ENCODE measurements at places on chromosomes 3 and 15.

DNA sequence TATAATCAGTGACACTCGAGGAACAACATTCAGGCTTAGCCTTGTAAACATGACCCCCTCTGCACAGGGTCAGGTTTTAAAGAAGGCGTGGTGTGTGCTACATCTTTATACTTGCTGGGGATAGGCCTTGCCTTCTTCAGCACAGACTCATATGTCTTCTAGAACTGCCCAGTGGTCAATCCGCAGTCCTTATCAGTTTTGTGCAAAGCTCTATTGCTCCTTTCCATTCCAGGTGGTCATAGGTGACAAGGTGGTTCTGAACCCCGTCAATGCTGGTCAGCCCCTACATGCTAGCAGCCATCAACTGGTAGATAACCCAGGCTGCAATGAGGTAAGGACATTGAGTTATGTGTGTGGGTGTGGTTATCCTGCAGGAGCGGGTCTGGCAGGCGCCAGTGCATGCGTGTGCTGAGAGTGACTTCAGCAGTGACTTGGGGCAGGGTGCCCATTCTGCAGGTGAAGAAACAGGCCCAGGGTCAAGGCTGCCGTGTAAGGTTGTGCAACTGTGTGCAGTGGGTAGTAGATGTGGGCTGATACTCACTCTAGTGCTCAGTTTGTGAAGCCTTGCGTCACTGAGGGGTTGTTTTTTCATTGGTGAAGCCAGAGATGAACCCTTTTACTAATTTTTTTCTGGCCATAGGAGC lies 150.9 kb downstream of the ITPR1 start:
- no peak for DNase-seq

GRCh38 chr3:183478501-183478900 lies 50.1 kb upstream of the MCF2L2 start:
- peak; percentile 56 for DNase-seq

- DNase-seq = peak; percentile 49
Measured at GRCh38 chr3:194999491-194999890, 271.5 kb downstream of the XXYLT1 start.

DNA sequence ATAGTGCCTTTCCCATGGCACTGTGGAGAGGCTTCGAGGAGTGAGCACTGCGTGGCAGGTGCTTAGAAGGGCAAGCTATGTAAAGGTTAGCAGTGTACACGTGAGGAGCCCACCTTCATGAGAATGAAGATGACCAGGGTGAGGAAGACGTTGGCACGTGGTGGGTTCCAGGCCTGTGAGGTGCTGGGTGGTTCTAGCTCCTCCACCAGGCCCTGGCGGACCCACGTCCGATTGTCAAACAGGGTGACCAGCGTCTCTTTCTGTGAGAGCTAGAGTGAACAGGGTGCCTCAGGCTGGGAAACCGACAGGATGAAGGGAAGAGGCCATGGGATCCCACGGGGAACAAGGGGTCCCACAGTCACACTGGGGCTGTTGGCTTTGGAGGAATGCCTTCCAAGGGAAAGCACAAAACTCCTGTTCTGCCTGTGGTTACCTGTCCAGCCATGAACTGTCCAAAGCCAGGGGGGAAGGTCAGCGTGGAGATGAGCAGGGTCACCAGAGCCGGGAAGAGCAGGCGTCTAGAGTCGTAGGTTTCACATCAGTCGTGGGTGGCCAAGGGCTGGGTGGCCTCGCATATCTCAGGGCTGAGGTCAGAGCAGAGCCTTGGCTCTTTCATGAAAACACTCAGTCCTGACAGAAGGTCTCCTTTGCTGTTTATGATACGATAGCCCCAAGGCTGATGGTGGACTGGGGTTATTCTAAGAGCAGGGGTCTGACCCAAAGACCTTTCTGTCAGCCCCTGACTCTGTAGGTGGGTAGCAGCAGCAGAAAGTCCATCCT lies 6.0 kb downstream of the CLCN2 start:
- DNase-seq = no peak

DNA sequence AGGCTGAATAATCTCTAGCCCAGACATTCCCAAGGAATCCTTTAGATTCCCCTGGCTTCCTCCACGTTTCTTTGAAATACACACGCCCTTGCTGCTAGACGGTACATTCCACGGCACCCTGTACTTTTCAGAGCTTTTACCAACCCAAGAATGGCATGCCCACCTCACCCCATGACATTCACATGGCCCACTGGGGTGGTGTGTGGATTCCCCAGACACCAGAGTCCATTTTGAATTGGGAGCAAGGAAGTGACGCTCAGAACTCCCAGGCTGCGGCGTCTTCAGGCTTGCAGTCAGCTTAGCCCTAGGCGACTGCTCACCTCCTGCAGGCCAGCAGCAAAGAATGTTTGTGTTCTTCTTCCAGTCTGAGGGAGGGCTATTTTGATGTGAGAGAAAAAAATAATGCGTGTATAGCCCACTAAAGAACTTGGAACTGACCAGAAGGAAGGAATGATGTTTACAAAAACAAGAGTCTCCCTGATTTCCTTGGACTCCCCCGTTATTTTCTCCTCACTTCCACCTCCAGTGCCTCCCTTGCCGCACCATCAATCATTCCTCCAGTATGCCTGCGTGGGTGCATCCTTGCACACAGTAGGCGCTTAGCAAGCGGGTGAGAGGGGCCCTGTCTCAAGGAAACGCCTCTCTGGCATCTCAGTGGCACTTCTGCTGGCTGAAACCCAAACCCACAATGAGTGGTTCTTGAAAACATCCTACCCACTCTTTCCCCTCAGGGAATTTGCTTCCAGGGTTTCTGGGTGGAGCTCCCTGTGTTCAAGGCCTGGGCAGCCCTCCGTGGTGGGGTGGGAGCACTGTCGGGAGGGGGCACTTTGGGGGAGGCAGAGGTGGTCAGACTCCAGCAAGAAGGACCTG lies 59.9 kb downstream of the SMAD6 start:
- no peak for DNase-seq

DNA sequence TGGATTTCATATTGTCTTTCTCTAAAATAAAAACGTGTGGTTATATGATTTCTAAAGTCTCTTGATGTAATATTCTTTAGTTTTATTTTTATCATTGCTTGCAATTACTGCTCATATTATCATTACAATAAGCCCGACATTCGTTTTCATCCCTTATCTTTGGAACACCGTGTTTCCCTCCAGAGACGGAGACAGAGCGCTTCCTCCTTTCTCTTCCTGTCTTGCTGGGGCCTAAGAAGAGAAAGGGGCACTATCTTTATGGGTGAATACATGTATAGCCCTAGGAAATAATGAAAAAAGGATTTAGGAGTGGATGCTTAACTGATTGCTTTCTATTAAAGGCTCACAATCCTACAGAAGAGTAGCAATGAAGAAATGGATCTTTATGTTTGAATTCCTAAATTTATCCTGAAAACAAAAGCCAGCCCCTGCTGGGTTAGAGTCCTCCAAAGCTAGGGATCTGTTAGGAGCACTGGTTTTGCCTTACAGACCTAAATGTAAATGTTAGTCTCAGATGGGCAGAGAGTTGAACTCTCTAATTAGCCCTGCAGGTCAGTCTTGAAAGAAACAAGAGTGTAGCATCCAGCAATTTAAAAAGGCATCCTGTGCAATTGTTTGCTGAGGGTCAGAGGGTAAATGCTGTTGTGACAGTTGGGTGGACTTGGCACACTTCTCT lies 145.1 kb downstream of the TP63 start:
- no peak for DNase-seq

- no peak for DNase-seq
Measured at GRCh38 chr3:106398891-106399600, 530.2 kb upstream of the CBLB start.

DNA sequence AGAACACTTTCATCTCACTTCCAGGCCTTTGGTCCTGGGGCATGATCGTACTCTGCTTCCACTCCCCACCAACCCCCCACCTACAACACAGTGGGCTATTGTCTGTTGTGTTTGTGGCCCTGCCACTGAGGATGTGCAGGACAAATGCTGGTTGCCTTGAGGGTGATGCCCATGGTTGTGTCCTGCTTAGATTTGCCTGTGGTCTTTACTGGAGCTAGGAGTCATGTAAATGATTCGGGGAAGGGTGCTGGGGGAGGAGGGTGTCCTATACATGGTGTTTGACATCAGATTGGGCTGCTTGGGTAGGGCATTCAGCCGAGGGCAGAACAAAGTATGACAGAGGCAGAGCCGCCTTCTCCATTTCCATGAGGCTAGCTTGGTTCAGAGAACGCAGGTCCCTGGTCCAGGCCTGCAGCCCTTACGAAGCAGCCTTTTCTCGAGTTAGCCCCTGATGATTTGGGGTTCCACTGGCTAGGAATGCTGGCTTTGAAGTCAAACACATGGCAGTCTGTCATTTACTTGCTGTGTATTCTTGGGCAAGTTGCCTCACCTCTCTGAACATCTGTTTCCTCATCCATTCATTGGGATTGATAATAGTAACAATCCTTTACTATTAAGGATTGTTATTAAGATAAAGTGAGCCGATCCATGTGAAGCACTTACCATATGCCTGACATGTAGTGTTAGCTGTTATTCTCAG lies 6.9 kb downstream of the CORO2B start:
- DNase-seq = no peak

- no peak for DNase-seq
Measured at GRCh38 chr15:48828906-48829305, 18.0 kb upstream of the CEP152 start.

- no peak for DNase-seq
Measured at GRCh38 chr3:171399842-171400241, 60.4 kb downstream of the TNIK start.

- DNase-seq = no peak
Measured at GRCh38 chr15:77819048-77819850, 186.5 kb upstream of the LINGO1 start.

DNA sequence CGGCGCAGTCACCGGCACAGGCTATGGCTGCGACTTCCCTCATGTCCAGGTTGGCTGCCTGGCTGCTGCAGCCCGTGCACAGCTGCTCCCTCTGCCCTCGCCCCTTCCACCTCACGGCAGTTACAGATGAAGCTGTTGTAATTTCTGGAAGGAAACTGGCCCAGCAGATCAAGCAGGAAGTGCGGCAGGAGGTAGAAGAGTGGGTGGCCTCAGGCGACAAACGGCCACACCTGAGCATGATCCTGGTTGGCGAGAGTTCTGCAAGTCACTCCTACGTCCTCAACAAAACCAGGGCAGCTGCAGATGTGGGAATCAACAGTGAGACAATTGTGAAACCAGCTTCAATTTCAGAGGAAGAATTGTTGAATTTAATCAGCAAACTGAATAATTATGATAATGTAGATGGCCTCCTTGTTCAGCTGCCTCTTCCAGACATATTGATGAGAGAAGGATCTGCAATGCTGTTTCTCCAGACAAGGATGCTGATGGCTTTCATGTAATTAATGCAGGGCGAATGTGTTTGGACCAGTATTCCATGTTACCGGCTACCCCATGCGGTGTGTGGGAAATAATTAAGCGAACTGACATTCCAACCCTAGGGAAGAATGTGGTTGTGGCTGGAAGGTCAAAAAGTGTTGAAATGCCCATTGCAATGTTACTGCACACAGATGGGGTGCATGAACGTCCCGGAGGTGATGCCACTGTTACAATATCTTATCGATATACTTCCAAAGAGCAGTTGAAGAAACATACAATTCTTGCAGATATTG lies 13.2 kb upstream of the GNB4 start:
- no peak for DNase-seq

- no peak for DNase-seq
Measured at GRCh38 chr15:49530092-49530491, 90.5 kb downstream of the FAM227B start.

- DNase-seq = no peak
Measured at GRCh38 chr3:99131876-99132275, 230.4 kb upstream of the DCBLD2 start.

DNA sequence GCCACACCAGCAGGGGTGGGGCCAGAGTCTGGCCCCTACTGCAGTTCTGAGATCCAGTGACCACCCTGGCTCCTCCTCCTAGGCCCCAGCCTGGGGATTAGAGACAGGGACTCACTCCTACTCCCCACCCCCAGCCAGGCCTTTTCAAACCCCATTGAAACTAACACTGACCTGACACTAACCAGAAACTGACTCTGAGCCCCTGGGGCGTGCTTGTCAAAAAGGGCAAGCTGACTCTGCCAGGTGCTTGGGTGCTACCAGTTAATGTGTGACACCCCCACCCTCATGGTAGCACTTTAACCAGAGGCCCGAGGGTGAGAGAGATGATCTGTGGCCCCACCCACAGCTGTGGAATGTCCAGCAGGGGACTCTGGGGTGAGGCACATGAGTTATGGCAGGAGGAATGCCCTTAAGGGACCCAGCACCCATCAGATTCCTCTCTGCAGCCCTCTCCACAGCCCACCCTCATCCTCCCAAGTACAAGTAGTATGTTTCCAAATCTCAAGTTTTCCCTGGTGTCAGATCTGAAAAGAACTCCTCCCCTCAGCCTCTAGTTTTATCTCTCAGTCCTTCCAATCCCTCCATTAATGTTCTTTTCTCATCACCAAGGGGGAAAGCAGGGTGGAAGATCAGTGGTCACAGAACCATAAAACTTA lies 1.4 kb downstream of the PTH1R start:
- no peak for DNase-seq

DNA sequence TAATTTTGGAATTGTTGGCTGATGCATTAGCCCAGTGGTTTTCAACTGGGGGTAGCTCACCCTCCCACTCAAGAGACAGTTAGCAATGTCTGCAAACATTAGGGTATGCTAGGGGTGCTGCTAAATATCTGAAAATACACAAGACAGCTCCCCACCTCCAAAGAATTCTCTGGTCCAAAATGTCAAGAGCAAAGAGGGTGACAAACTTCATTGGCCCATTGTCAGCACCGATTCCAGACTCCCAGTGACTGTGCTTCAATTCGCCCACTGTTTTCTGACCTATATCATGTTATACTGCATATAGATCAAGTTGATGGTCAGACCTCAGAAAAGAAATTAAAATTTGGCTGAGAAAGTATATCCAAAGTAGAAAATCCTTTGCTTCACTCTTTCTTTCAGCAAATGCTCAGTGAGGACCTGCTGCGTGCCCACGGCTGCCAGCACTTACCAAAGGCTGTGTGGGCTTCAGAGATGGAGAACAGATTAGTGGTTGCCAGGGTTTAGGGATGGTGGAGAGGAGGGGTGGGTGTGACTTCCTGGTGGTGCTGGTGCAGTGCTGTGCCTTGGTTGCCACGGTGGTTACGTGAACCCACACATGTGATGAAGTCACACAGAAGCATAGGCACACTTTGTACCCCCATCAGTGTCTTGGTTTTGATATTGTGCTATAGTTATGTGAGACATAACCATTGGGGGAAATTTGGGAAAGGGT lies 204.0 kb downstream of the PLCL2 start:
- no peak for DNase-seq

DNA sequence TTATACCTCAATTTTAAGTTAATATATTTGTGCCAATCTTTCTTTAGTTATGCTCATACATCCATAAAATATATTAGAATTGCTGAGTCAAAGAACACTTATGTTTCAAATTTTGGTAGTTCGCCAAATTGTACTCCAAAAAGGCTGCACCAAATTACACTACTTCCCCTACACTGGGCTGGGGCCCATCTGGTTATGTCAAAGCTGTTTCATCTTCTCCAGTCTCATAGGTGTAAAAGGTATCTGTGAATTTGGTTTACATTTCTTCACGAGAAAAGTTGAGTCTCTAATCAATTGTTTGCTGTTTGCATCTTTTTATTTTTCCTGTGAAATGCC lies 706 bp downstream of the FSIP1 start:
- no peak for DNase-seq

- no peak for DNase-seq
Measured at GRCh38 chr3:70620367-70620766, 307.9 kb upstream of the MDFIC2 start.

All from vagina (tissue), 2 donors.